ENCODE measurements at places on chromosomes 6 and 20.

DNA sequence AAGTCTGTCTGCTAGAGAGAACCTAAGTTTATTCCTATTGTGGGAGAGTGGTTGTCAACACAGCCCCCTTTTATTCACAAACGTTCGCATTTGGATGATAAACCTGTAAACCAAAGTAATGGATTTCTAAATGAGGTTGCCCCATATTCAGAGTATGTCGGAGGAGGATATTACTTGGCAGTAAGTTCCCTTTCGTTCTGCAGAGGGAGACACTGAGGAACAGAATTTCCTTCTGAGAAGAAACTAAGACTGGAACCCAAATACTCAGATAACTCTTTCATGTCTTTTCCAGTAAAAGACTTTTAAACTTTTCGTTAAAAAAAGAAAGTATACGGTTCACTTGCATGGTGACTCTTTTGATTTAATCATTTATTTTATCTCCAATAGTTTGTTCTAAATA lies 754.6 kb upstream of the MMS22L start:
- no peak for DNase-seq

DNA sequence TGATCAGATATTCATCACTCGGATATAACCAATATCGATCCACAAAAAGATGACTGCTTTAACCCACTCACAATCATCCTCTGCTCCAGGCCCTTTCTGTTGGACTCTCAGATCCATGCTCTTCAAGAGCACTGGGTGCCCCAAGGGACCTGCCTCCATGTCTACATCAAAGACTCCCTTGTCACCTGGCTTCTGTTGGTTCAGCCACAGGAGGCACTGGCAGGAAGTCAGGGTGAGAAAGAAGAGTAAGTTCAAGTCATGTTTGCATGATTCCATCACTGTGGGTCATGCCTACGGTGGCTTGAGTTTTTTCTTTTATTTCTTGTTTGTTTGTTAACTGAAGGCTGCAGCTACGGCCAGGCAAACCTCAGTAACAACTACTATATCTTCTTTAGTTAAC lies 243.3 kb downstream of the ADGRG6 start:
- DNase-seq = no peak

DNA sequence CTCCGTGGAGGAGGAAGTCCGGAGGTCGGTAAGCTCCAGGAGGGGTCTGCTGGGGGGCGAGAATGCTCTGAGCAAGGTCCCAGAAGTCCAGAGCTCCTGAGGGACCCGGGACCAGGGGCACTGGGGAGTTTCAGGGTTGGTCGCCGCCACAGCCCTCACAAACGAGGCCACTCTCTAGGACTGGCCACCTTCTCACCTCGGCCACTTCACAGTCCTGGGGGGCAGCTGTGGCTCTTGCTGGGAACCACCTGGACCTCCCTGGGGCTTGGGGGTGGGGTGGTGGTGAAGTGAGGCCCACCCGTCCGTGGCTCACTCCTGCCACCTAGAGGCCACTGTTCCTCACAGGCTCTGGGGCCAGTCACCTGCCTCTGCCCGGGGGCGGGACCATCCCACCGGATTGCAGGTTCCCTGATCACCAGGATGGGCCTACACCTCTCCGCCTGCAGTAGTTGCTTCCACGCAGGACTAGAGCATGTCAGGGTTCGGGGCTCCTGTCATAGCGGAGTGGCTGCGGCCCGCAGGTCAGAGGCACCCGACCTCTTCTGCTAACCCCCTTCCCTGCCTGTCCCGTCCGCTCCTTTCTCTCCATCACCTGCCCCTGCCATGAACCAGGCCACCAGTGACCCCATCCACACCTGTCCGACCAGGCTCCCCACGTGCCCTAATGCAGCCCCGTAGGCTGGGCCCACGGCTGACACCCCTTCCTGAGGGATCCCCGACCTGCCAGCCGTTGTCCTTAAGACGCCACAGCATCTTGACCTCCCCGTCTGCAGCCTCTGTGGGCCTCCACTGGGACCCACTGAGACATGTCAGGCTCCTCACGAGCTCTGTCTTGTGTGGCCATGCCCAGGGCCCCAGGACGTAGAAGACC lies 5.1 kb upstream of the TCEA2 start:
- peak; percentile 93 for DNase-seq

- peak; percentile 29 for DNase-seq
These were observed 3.8 kb upstream of the LPA start for GRCh38 chr6:160667639-160668481.

DNA sequence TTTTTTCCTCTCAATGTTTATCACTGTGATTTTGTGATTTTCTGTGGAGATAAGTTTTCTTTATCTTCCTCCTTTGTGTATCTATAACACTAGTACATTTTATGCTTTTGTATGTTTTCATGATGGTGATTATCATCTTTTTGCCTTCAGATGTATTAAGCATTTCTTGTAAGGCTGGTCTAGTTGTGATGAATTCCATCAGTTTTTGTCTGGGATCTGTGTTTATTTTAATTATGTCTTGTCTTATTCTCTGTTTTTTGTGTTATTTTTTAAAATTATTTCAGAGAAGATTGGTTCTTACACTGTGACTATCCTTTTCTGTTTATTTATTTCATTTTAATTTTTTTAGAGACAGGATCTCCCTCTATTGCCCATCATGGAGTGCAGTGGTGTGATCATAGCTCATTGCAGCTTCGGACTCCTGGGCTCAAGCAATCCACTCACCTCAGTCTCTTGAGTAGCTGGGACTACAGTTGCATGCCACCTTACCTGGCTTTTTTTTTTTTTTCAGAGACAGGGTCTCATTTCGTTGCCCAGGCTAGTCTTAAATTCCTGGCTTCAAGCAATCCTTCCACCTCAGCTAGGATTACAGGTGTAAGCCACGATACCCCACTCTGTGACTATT lies 187.4 kb downstream of the SLC16A10 start:
- no peak for DNase-seq

GRCh38 chr6:154229786-154230185 lies 126.8 kb downstream of the IPCEF1 start:
- DNase-seq = no peak

DNA sequence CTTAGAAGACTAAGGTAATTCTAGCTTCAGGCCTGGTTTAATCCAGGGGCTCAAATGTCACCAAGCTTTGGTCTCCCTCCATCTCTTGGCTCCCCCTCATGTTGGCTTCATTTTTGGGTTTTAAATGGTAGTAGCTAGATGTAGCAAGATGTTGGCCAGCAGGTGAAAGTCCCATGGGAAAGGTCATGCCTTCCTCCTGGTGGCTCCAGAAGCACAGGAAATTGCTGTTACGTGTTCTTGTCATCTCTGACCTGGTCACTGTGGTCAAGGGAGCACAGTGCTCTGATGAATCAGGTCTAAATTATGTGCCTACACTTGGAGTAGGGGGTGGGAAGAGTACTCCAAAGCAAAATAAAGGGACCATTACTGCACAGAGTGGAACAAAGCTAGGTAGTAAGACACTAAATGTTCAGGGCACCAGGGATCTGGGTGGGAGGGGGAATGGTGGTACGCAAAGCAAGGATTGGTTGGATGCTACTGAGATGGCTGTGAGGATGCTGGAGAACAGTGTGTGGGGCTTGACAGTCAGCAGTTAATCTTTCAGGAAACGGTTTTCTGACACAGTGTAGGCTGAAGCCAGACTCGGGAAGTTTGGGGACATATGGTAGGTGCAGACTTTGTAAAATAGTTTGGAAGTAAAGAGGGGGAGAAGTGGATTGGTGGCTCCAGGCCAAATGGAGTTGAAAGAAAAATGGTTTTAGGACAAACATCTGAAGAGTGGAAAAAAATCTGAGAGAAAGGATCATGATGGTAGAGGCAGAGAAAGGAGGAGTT lies 30.1 kb downstream of the CDS2 start:
- no peak for DNase-seq

- no peak for DNase-seq
These were observed 14.1 kb downstream of the CD93 start for GRCh38 chr20:23071996-23072395.

DNA sequence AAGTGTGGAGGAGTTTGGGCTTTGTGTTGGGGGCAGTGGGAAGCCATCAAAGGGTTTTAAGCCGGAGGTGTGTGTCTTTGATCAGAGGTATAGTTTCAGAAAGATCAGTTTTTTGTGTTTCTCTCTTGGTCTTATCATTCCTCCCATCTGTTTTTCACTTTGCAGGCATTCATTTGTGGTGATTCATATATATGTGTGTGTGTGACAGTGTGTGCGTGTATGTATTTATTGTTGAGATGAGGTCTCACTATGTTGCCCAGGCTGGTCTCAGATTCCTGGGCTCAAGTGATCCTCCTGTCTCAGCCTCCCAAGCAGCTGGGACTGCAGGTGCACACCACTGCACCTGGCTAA lies 11.1 kb upstream of the SERINC3 start:
- no peak for DNase-seq

DNA sequence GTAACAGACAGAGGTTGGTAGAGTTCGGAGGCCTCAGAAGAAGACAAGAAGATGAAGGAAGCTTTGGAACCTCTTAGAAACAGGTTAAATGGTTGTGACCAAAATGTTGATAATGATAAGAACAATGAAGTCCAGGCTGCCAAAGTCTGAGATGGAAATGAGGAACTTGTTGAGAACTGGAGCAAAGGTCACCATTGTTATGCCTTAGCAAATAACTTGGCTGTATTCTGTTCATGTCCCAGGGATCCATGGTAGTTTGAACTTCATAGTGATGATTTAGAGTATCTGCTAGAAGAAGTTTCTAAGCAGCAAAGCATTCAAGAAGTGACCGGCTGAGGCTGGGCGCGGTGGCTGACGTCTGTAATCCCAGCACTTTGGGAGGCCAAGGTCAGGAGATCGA lies 11.1 kb upstream of the LSM14B start:
- DNase-seq = no peak

DNA sequence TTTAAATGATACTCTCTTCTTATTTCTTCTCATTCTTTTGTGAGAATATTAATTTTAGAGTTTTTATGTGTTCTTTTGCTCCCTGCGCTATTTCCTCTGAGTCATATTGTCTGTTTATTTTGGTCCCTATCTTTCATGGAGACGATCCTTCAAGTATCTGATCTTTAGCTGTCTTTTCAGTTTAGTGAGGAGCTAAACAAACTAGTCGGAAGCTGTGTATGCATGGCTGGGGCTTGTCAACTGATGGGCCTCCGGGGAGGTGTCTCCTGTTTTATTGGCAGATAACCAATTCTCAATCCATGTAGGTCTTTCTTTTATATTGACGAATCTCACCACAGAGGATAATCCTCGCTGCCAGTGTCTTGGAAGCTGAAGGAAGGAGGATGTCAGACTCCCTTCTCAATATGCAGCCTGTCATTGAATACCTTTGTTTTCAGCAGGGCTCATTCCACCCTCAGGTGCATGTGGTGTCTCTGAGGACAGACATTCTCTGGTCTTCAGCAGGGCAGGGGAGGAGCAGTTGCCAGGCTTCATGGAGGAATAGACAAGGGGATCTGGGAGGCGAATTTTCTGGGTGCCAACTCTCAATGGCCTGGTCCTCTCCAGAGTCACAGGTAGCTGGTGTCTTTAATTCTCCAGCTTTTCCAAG lies 64.9 kb downstream of the RNF182 start:
- DNase-seq = no peak

DNA sequence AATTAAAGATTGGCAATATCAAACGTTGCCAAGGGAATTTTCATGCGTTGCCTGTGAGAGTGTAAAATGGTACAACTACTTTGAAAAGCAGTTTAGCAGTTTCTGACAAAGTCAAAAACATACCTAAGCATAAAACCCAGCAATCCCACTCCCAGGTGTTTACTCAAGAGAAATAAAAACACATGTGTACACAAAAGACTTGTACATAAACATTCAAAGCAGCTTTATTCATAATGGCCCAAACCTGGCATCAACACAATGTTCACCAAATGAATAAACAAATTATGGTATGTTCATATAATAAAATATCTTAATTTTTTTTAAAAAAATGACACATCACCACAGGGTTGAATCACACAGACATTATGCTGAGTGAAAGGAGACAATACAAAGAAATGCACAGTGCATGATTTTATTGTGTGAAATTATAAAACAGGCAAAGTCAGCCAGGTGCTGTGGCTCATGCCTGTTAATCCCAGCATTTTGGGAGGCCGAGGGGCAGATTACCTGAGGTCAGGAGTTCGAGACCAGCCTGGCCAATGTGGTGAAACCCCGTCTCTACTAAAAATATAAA lies 240.4 kb upstream of the MARCKS start:
- DNase-seq = no peak

GRCh38 chr6:102381203-102381602 lies 987.7 kb downstream of the GRIK2 start:
- no peak for DNase-seq

DNA sequence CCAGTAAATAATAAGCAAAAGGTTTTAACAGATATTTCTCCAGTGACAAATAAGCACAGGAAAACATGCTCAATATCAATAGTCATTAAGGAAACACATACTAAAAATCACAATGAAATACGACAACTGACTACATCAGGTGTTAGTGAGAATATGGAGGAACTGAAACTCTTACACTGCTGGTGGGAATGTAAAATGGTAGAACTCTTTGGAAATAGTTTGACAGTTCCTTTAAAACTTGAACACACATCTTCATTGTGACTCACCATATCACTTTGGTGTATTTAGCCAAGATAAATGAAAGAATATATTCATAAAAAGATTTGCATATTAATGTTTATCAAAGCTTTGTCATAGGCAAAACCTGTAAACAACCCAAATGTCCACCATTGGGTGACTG lies 11.3 kb upstream of the MAP3K5 start:
- no peak for DNase-seq

DNA sequence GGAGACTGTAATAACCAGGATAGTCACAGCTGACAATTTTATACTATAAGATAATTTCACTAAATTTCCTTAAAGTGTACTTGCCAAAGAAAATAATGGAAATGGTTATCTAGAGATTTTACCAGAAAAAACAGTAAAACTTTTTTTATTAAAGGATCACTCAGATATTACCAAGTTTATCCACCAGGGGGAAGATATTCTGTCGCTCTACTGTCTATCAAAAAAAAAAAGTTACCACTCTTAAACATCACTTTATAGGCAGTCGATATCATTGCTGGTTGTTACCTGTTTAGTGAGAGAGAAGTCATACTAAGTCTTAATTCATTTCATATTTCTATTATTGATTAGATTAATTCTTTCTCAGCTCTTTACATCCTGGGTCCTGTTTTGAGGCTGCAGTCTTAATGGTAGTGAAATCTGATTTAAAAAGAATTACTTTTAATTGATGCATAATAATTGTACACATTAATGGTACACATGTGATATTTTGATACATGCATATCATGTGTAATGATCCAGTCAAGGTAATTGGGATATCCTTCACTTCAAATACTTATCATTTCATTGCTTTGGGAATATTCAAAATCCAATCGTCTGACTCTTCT lies 18.9 kb downstream of the L3MBTL3 start:
- DNase-seq = no peak

- DNase-seq = peak; percentile 87
These were observed at the start of gene REV3L for GRCh38 chr6:111482959-111483735. Gene REV3L, minus strand, starts transcription at chr6:111483218. Its CDS starts 330 bp downstream, at chr6:111482888.

GRCh38 chr20:47093320-47093966 lies 198.8 kb downstream of the EYA2 start:
- no peak for DNase-seq

- DNase-seq = peak; percentile 71
These were observed 13.2 kb upstream of the TFB1M start for GRCh38 chr6:155327326-155328073.

GRCh38 chr20:34088305-34089174 lies 23.5 kb downstream of the EIF2S2 start:
- no peak for DNase-seq

- DNase-seq = no peak
These were observed 1.2 kb downstream of the EYA2 start for GRCh38 chr20:46895906-46896242.

- DNase-seq = no peak
These were observed 38.7 kb downstream of the TRDN start for GRCh38 chr6:123598011-123598410.
